ENCODE measurements at places on chromosomes 4 and X. TPM values are rescaled to one million over a fixed set of nuclear protein-coding genes. Genes with fewer than 3 reads are reported as not detected.

AREG gene
- 96.5 TPM for total RNA-seq

CHST7 gene
- 20.7 TPM for total RNA-seq

RLIM gene
- total RNA-seq: 9.6 TPM

BEND2 gene
- not detected for total RNA-seq

TTC29 gene
- not detected for total RNA-seq

ADAMTS3 gene
- 0.06 TPM for total RNA-seq

FAM53A gene
- total RNA-seq: 0.69 TPM

CT47A7 gene
- total RNA-seq: not detected

XK gene
- 0.39 TPM for total RNA-seq

CT47B1 gene
- not detected for total RNA-seq

TBX22 gene
- not detected for total RNA-seq

AMTN gene
- not detected for total RNA-seq

CHM gene
- 9.6 TPM for total RNA-seq

APLN gene
- 1.2 TPM for total RNA-seq

SLC26A1 gene
- total RNA-seq: 0.22 TPM

RHOXF2B gene
- not detected for total RNA-seq

MND1 gene
- total RNA-seq: 12.6 TPM

DCAF12L2 gene
- 0.15 TPM for total RNA-seq

CXCL5 gene
- total RNA-seq: 49.4 TPM

CT83 gene
- not detected for total RNA-seq
